Osteocyte (in vitro differentiated cells): ENCODE measurements at places on chromosomes 2 and 18. TPM values are rescaled to one million over a fixed set of nuclear protein-coding genes. Genes with fewer than 3 reads are reported as not detected.

GRCh38 chr2:96181529-96181928, 27.1 kb downstream of the STARD7 start:
- H3K27me3 ChIP-seq, result peaks cover 2% of the 10 kb centered on the region
- no peak overlapping the region for H3K27ac ChIP-seq
- no peak for DNase-seq
- no peaks in the 10 kb centered on the region for H3K4me1 ChIP-seq

DNA sequence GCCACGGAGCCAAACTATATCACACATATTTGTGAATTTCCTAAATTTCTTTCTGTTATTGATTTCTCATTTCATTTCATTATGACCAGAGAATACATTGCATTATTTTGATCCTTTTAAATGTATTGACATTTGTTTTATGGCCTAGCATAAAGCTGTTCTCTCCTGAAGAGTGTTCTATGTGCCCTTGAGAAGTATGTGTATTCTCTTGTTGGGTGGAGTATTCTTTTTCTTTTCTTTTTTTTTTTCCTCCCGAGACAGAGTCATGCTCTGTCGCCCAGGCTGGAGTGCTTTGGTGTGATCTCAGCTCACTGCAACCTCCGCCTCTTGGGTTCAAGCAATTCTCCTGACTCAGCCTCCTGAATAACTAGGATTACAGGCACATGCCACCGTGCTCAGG, 5.2 kb downstream of the HAUS1 start:
- no peak overlapping the region for H3K4me3 ChIP-seq
- H3K27me3 ChIP-seq, result no peaks in the 10 kb centered on the region
- peaks cover 9% of the 10 kb centered on the region for H3K4me1 ChIP-seq
- H3K27ac ChIP-seq, result no peak overlapping the region
- no peak for DNase-seq

- no peak overlapping the region for H3K27ac ChIP-seq
- no peaks in the 10 kb centered on the region for H3K36me3 ChIP-seq
- peaks cover 81% of the 10 kb centered on the region for H3K27me3 ChIP-seq
- DNase-seq, result no peak
- H3K4me1 ChIP-seq, result peaks cover 4% of the 10 kb centered on the region
Measured at GRCh38 chr2:68709421-68709911, 25.1 kb upstream of the ARHGAP25 start.

GRCh38 chr2:30481323-30481800, 34.3 kb downstream of the LCLAT1 start:
- no peaks in the 10 kb centered on the region for H3K27me3 ChIP-seq
- H3K4me3 ChIP-seq, result no peak overlapping the region
- no peaks in the 10 kb centered on the region for H3K36me3 ChIP-seq
- DNase-seq, result no peak
- peaks cover 2% of the 10 kb centered on the region for H3K4me1 ChIP-seq

DNA sequence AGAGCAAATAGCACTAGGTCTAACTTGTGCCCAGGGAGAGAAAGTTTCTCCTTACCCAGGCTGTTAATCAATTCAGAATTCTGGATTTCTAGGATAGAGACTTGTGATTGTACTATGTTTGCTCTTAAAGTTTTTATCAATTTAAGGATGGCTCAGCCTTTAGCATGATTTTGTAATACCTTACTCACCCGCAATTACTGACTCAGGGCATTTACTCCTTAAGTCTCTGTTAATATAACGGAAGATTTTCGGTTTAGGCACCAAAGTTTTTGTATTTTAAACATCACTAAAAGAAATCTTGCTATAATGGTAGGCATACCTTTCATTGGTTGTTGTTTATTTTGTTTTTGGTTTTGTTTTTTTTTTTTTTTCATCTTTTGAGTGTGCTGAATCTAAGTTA, 358.2 kb downstream of the RBM43 start:
- H3K27ac ChIP-seq, result no peak overlapping the region
- H3K4me3 ChIP-seq, result no peak overlapping the region
- H3K27me3 ChIP-seq, result no peaks in the 10 kb centered on the region
- no peak for DNase-seq

DNA sequence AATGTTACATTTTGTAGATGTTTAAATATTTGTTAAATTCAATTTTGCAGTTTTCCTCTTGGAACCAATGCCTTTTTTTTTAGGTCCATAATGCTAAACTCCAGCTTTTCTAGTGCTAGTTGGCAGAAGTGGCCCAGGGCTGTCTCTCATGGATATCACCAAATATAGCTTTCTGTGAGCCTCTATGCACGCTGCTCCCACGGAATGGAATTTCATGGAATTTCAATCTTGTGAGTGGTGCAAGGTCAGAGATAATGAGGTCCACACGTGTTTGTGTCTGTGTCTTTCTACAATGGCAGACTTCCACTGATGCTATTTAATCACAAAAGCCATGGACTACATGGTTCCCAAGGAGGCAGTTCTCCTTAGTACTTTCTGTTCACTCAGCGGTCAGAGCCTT, 191.5 kb upstream of the PARD3B start:
- peaks cover 3% of the 10 kb centered on the region for H3K4me1 ChIP-seq
- no peaks in the 10 kb centered on the region for H3K27me3 ChIP-seq
- no peak overlapping the region for H3K27ac ChIP-seq
- no peak overlapping the region for H3K4me3 ChIP-seq
- no peaks in the 10 kb centered on the region for H3K36me3 ChIP-seq

GRCh38 chr18:38843291-38843690, 1277.7 kb upstream of the CELF4 start:
- no peaks in the 10 kb centered on the region for H3K27me3 ChIP-seq
- DNase-seq, result no peak
- H3K4me1 ChIP-seq, result no peaks in the 10 kb centered on the region
- no peaks in the 10 kb centered on the region for H3K36me3 ChIP-seq

DNA sequence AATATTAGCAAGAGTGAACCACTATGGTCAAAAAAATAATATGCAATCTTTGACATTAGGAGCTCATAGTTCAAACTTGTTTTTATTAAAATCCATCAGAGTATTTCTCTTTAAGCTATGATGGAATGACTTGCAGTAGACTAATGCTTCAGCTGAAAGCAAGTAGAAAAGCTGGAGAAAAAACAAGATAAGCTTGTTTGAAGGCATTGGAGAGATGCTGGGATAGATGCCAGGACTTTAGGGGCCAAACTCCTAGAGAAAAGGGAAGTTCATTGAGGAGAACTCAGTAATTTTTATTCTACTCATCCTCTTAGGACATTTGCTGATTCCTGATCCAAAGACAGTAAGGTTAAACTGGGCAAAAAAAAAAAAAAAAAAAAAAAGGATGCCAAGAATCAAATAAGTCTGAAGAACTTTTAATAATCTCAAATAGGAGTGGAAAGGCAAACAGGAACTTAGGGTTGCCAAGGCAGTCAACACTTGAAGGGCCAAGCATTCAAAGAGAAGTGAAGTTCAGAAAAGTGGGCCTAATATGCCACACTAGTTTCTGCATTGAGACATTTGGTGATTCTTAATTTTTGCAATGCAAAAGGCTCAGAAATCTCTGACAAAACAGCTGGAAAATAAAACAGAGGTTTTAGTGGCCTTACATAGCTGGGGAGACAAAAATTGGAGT, 19.7 kb upstream of the AFF3 start:
- H3K36me3 ChIP-seq, result peaks cover 7% of the 10 kb centered on the region
- H3K4me3 ChIP-seq, result no peak overlapping the region
- no peaks in the 10 kb centered on the region for H3K4me1 ChIP-seq

DNA sequence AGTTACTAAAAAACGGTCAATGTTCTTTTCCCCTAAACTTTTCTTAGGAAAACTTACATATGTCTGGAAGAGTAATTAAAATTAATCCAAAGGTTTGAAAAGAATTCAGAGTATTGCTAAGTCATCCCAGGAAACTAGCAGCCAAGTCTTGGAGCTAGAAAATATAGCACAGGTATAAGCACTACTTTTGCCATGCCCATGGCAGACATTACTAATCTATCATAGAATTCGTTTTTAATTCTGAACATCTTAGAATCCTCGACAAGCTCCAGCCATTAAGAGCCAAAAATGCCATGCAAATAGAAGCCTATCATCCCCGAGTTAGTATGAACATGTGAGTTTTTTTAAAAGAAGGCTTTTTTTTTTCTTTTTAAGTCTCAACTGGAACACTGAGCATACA, 395.0 kb downstream of the ZEB2 start:
- no peak overlapping the region for H3K4me3 ChIP-seq
- H3K4me1 ChIP-seq, result no peaks in the 10 kb centered on the region
- no peak for DNase-seq
- H3K27ac ChIP-seq, result no peak overlapping the region
- no peaks in the 10 kb centered on the region for H3K27me3 ChIP-seq
- peaks cover 6% of the 10 kb centered on the region for H3K36me3 ChIP-seq

- no peak overlapping the region for H3K4me3 ChIP-seq
- H3K27me3 ChIP-seq, result peaks cover 8% of the 10 kb centered on the region
- no peaks in the 10 kb centered on the region for H3K4me1 ChIP-seq
- no peak overlapping the region for H3K27ac ChIP-seq
- no peaks in the 10 kb centered on the region for H3K36me3 ChIP-seq
Measured at GRCh38 chr2:149513461-149513860, 74.1 kb downstream of the MMADHC start.

DNA sequence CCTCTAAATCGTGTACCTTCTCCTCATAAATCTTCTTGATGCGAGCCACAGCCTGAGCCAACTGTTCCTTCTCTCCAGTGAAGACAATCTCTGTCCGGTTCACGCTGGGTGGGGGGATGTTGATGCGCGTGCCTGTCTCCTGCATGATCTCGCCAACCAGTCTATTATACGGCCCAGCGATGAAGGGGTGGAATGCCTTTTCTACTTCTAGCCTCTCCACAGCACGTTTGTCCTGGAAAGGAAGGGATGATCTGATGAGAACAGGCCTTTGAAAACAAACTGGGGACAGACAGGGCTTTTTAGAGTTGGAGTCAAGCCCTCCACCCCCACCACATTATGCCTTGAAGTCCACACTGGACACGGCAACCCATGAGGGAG, 59.3 kb downstream of the HDLBP start:
- H3K4me1 ChIP-seq, result peaks cover 8% of the 10 kb centered on the region
- no peak overlapping the region for H3K4me3 ChIP-seq
- H3K27me3 ChIP-seq, result no peaks in the 10 kb centered on the region
- H3K36me3 ChIP-seq, result peaks cover 51% of the 10 kb centered on the region
- peak; percentile 53 for DNase-seq

GRCh38 chr2:137951586-137951985, 12.7 kb upstream of the HNMT start:
- no peaks in the 10 kb centered on the region for H3K36me3 ChIP-seq
- no peak overlapping the region for H3K4me3 ChIP-seq
- H3K27me3 ChIP-seq, result no peaks in the 10 kb centered on the region
- H3K27ac ChIP-seq, result no peak overlapping the region
- H3K4me1 ChIP-seq, result peaks cover 4% of the 10 kb centered on the region

DNA sequence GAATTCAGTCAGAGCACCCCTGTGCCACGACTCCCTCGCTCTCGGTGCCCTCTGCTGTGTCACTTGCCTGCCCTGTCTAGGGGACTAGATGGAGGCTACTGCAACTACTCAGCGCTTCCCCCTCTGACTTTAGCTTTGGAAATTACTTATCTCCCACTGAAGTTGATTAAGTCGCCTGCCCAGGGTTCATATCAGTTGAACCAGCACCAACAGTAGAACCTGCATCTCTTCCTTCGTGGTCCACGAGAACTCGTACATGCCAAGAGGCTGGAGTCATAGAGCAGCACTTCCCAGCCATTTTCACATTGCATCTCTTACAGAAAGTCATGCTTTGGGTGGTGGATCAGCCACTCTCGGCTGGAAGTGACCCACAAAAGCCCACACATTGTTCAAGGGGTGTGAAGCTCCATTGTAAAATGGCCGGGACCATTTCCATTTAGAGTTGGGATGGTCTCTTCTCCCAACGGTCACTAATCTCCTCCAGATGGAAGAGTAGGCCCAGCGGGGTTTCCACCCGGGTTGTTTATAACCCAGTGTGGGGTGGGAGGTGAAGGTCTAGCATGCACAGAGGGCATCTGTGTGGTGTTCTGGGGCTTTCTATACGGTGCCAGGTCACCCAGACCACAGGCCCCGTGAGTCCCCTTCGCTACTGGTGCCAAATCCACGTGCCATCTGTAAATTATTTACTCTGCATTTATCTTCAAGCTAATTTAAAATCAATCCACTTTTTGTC, 38.0 kb downstream of the STEAP3 start:
- H3K27ac ChIP-seq, result no peak overlapping the region
- peaks cover 24% of the 10 kb centered on the region for H3K4me1 ChIP-seq
- no peak overlapping the region for H3K4me3 ChIP-seq
- no peaks in the 10 kb centered on the region for H3K36me3 ChIP-seq
- H3K27me3 ChIP-seq, result no peaks in the 10 kb centered on the region
- no peak for DNase-seq

- no peak overlapping the region for H3K27ac ChIP-seq
- H3K36me3 ChIP-seq, result no peaks in the 10 kb centered on the region
- H3K4me3 ChIP-seq, result no peak overlapping the region
- H3K4me1 ChIP-seq, result no peaks in the 10 kb centered on the region
Measured at GRCh38 chr2:29061616-29062015, 12.7 kb downstream of the PCARE start.

- peaks cover 18% of the 10 kb centered on the region for H3K4me1 ChIP-seq
- peak; percentile 63 for DNase-seq
- peaks cover 2% of the 10 kb centered on the region for H3K27me3 ChIP-seq
- H3K36me3 ChIP-seq, result no peaks in the 10 kb centered on the region
- H3K27ac ChIP-seq, result no peak overlapping the region
Measured at GRCh38 chr2:112834396-112835037, 2.1 kb downstream of the IL1B start.

DNA sequence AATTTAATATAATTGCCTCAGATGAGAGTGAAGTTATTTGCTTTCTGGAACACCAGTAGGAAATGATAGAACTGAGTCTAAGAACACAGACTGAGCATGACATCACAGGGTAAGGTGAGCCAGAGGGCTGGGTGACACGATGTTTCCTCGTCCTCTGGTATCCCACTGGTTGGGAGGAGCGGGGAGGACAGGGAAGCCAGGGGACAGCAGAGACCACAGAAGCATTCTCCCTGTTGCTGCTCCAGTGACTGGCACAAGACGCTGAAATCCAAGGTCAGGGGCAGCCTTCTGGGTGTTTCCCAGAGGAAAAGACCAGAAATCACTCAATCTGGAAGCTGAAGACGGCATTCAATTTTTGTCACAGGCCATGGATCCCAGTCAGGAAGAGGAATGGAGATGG, 363.4 kb upstream of the SOX11 start:
- no peak for DNase-seq
- no peaks in the 10 kb centered on the region for H3K4me1 ChIP-seq
- no peaks in the 10 kb centered on the region for H3K36me3 ChIP-seq
- no peak overlapping the region for H3K4me3 ChIP-seq
- H3K27ac ChIP-seq, result no peak overlapping the region
- H3K27me3 ChIP-seq, result no peaks in the 10 kb centered on the region

- no peaks in the 10 kb centered on the region for H3K27me3 ChIP-seq
- DNase-seq, result no peak
- peaks cover 3% of the 10 kb centered on the region for H3K36me3 ChIP-seq
- H3K4me3 ChIP-seq, result no peak overlapping the region
- H3K4me1 ChIP-seq, result peaks cover 2% of the 10 kb centered on the region
Measured at GRCh38 chr18:29259838-29260237, 1082.9 kb upstream of the CDH2 start.

Gene INHBB
- total RNA-seq, result 0.50 and 0.62 TPM in 2 replicates

Gene GDF7
- 9.0 and 10.1 TPM in 2 replicates for total RNA-seq

Gene XIRP2
- total RNA-seq, result 0.08 TPM in 1 of 2 replicates, not detected in the other

Gene TBC1D8
- 15.2 and 16.3 TPM in 2 replicates for total RNA-seq

Gene LYPD6
- 1.8 and 2.1 TPM in 2 replicates for total RNA-seq
